ENCODE measurements at places on chromosomes 16 and 17. TPM values are rescaled to one million over a fixed set of nuclear protein-coding genes. Genes with fewer than 3 reads are reported as not detected.

DNA sequence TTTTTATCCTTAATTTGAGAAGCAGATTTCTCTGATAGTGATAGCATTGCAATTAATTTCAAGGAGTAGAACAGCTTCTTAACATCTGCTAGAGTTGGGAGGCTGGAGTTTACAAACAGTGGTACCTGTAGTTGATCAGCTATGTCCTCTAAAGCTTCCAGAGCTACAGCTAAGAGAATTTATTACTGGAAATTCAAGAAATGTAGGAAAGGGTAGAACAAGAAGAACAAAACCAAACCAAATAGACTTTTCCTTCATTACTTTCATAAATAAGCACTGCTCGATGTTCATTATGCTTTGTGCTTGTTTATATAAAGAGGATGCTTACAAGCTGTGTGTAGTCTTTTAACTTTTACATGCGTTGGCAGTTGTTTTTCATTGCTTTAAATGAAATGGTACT is 333.6 kb upstream of the TBX2 start:
- DNase-seq: peak; percentile 33

DNA sequence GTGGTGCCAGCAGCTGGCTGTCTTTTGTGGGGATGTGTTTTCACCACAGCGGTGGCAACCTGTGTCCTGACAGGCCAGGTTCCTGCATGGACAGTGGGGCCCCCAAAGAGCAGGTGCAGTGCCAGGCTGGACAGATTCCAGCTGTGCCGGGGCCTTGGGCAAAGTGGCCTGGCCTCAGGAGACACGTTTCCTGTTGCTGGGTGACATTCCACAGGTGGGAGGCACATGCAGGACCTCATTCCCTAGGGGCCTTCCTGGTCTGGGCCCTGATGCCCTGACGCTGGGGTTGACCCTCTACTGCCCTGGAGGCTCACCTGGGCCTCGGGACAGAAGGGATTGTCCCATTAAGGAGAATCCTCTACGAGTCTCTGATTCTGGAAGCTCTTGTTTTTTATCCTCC is 182.4 kb downstream of the RAB11FIP4 start:
- DNase-seq: no peak

DNA sequence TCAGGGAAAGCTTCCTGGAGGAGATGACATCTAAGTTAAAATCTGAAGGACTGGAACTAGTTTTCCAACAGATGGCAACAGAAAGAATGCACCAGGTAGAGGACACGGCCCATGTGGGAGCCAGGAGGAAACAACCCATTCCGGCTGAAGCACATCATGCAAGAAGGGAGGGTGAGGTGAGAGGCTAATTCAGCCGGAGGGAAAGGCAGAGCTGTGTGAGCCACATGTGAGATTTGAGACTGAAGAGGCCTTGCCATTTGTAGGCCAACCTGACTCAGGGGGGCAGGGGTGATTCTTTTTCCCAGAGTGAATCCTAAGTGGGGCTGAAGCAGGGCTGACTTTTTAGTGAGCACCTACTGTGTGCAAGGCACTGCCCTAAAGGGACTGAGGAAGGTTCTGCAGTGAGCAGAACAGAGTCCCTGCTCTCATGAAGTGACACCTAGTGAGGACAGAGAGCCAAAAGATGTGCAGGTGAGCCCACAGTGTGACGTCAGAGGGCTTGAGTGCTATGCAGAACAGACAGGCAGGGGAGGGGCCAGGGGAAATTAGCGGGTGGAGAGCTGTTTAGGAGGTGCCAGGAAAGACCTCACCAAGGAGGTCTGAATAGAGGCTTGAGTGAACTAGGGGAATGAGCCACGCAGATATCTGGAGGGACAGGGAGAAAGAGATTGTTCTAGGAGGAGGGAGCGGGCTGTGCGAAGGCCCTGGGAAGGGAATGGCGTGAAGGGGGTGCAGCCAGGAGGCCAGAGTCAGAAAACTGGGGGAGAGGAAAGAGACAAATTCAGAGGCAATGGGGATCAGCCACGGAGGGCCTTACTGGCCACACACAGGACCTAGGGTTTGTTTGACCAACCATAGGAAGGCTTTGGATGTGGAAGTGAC is 19.8 kb upstream of the IL21R start:
- DNase-seq: no peak

The VWA3A gene
- 0.17 TPM for total RNA-seq

All from fibroblast of lung (primary cell).